ENCODE measurements at places on chromosomes 2 and 18.

DNA sequence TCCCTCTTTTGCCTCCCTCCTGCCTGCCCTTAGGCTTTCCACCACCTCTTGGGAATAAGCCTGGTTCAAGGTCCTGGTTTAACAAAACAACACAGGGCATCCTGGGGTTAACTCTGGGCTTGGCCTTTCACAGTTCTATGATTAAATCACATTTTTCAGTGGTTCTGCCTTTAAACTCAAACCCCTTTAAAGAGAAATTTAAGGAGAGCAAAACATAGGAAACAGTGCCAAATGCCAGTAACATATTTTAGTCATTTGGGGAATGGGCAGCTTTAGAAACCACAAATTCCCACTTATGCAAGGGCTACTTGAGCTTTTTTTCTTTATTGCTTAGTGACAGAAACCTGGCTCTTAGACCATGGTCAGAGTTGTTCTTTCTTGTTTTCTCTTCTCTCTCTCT is 112.2 kb upstream of the FZD5 start:
- DNase-seq = no peak

DNA sequence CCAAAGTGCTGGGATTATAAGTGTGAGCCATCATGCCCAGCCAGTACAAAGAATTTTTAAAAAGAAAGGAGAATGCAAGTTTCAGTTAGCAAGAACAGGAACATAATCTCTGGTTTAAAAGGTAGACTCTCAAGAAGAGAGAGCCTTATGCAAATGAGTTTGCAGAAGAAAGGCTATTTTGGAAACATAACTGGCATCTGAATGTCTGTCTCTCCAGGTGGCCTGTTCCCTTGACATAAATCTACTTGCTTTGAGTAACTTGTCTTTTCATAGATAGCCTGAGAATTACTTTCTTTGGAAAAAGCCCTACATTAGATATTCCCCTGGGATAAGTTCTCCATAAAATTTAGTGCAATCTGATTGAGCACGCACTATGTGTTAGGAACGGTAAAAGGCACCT is 109.6 kb downstream of the ICOS start:
- no peak for DNase-seq

GRCh38 chr2:237547841-237548416 is 18.4 kb upstream of the PRLH start:
- no peak for DNase-seq

DNA sequence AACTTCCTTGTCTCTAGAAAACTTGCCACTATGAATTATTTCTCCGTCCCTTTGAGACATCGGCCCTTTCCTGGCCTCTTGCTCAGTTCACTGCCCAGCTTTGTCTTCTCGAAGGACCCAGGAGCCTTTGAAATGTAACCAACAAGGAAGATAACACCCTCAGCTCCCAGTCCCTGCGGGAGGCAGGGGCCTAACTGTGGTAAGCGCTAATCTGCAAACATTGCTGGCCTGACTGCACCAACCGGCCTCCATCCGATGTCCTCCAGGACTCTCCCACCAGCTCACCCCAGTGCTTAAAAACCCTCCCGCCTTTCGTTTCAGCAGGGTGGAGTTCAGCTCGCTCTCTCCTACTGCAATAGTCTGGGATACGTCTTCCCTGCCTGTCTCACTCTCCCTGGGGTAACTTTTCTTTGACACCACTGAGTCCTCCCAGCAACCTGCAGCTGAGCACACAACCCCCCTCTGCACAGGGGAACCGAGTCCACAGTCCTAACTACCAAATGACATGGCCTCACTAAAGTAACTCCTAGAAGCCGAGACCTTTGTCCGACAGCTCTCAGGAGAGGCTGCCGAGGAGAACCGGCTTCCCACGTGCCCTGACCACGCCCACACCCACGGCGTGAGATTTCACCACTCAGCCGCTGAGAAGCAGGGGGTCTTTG is 76.1 kb downstream of the MBP start:
- DNase-seq = no peak

DNA sequence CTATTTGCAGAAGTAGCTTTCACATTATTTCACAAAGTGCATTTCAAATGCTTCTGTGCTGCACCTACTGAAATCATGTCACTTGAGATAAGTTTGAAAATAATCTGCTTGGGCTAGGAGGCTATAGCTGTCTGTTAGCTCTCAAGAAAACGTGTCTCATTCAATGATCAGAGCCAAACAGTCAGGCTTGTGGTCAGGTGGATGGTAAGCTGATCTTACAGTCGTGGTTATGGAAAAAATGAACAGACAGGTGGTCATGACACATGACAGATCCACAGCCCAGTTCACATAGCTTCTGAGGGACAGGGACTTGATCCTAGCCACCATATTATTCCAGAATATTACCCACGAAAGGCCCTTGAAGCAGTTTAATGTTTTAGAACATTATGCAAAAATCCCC is 26.5 kb upstream of the RFX8 start:
- DNase-seq = no peak

- DNase-seq = no peak
Measured at GRCh38 chr18:55452123-55452611, 135.8 kb downstream of the TCF4 start.

- no peak for DNase-seq
Measured at GRCh38 chr2:219406861-219407230, 11.3 kb upstream of the DES start.

DNA sequence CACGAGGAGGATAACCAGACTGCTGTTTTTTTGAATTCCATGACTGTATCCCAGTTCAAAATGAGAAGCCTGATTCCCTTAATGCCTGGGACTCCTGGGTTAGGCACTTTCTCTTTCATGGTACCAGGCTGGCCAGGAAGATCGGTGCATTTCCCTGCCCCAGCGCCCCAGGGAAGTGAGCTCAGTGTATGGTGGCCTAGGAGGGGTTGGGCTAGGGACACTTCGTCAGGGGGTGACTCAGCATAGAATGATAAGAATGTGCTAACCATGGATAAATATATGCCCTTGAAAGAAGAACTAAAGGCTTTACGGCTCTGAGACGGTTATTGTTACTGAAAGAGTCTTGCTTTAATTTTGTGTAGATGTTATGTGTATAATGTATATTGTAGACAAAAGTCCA is 27.5 kb upstream of the FAM237A start:
- DNase-seq = no peak

- no peak for DNase-seq
Measured at GRCh38 chr2:9654452-9655100, 23.8 kb upstream of the YWHAQ start.

GRCh38 chr2:222433332-222434173 is 9.2 kb downstream of the SGPP2 start:
- no peak for DNase-seq

DNA sequence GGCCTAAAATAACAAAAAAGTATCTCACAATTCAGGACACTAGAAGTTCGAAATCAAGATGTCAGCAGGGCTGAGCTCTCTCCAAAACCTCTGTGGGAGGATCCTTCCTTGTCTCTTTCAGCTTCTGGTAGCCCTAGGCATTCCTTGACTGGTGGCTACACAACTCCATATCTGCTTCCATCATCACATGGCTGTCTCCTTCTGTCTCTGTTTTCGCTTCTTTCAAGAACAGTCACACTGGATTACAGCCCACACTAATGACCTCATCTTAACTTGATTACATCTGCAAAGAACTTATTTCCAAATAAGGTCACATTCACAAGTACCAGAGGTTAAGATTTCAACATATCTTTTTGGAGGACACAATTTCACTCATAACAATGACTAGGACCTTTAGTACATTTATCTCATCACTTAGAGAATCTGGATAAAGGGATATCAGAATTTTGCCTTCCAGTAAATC is 275.2 kb downstream of the IRS1 start:
- no peak for DNase-seq

- no peak for DNase-seq
Measured at GRCh38 chr2:40823478-40823877, 371.6 kb upstream of the SLC8A1 start.

DNA sequence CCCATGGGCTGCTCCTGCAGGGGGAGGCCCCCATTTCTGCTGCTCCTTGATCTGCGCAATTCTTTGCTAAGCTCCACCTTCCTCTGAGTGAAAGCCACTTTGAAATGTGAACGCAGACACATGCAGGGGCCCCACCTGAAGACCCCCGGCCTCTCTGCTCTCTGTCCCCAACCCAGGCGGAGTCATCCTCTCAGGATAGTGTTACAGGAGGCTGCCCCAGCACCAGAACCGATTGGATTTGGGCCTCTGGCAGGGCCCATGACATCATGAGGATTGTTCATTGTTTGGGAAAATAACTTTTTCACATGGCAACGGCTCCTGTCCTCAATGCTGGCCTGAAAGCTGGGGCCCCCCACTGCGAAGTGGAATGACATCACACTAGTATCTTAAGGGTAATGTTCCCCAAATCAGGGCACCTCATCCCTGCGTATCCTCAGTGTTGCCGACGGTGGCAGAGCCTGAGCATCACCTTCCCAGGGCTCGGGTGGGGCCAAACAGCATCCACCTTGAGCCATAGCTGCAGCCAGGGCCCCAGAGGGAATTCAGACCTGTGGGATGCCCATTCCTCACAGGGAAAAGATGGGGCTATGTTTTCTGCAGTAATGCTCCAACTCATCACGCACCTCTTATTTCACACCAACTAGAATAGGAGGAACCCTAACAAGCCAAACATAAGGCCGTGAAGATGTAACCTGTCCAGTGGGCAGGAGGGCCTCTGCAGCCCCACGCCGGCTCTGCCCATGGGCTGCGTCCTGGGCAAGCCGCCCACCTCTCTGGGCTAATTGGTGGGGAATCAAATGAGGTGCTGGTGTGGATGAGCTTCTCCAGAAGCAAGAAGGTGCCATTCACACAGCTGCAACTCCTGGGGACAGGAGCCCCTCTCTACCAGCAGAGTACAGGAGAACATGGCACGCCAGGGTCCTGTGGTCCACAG is 2.7 kb upstream of the ERFE start:
- no peak for DNase-seq

- DNase-seq = no peak
Measured at GRCh38 chr2:121640380-121641316, 8.6 kb downstream of the CLASP1 start.

- no peak for DNase-seq
Measured at GRCh38 chr18:7084080-7085065, 33.2 kb downstream of the LAMA1 start.
